ENCODE measurements at places on chromosomes 16 and 17. TPM values are rescaled to one million over a fixed set of nuclear protein-coding genes. Genes with fewer than 3 reads are reported as not detected.

The EVPLL gene
- not detected for total RNA-seq

The CHST5 gene
- total RNA-seq, result 0.13 TPM

The ADAP2 gene
- 0.22 TPM for total RNA-seq

The KRT31 gene
- total RNA-seq, result not detected

The HS3ST3B1 gene
- 4.6 TPM for total RNA-seq

The FN3K gene
- 2.4 TPM for total RNA-seq

The HOXB5 gene
- total RNA-seq, result not detected

The NECAB2 gene
- not detected for total RNA-seq

The PNMT gene
- not detected for total RNA-seq

The ZNF778 gene
- total RNA-seq, result 9.3 TPM

The USH1G gene
- not detected for total RNA-seq

The SRSF2 gene
- total RNA-seq, result 98.6 TPM

The SETD1A gene
- total RNA-seq, result 4.0 TPM

The MYH3 gene
- total RNA-seq, result 0.86 TPM

The TBC1D24 gene
- 14.3 TPM for total RNA-seq

The TMEM114 gene
- not detected for total RNA-seq

The SLC38A8 gene
- not detected for total RNA-seq

The SLC4A1 gene
- total RNA-seq, result not detected

The TTYH2 gene
- total RNA-seq, result 1.3 TPM

The LGALS9B gene
- not detected for total RNA-seq

The GNGT2 gene
- total RNA-seq, result not detected

The PDILT gene
- not detected for total RNA-seq

The SLC52A1 gene
- total RNA-seq, result not detected

The SMIM36 gene
- not detected for total RNA-seq

The ABI3 gene
- not detected for total RNA-seq

The CTRB1 gene
- total RNA-seq, result not detected

The SNF8 gene
- total RNA-seq, result 95.3 TPM

The HOXB2 gene
- total RNA-seq, result 0.97 TPM

The ZSCAN10 gene
- not detected for total RNA-seq

The KRT32 gene
- not detected for total RNA-seq

The DCTN5 gene
- 55.9 TPM for total RNA-seq

The FOXN1 gene
- total RNA-seq, result 0.11 TPM

The MAPK8IP3 gene
- total RNA-seq, result 35.8 TPM

The NLGN2 gene
- 6.9 TPM for total RNA-seq

The RUSF1 gene
- 52.5 TPM for total RNA-seq

The SMYD4 gene
- total RNA-seq, result 11.2 TPM

The HNF1B gene
- not detected for total RNA-seq

The OR1A1 gene
- total RNA-seq, result not detected

The AATK gene
- 0.22 TPM for total RNA-seq

The OTOP3 gene
- not detected for total RNA-seq

The ERN2 gene
- total RNA-seq, result 0.11 TPM

The FAM234A gene
- 89.9 TPM for total RNA-seq

The MILR1 gene
- 4.4 TPM for total RNA-seq

The KRT23 gene
- 0.39 TPM for total RNA-seq

The PIK3R5 gene
- total RNA-seq, result not detected

The TNP2 gene
- not detected for total RNA-seq

The ST6GALNAC1 gene
- not detected for total RNA-seq

The HS3ST3A1 gene
- 5.9 TPM for total RNA-seq

The GSG1L2 gene
- total RNA-seq, result not detected

The SOST gene
- total RNA-seq, result not detected

The TP53TG3 gene
- total RNA-seq, result not detected

The ST6GALNAC2 gene
- total RNA-seq, result 1.4 TPM

The CRYM gene
- 0.39 TPM for total RNA-seq

The SYNGR2 gene
- total RNA-seq, result 6.4 TPM
